ENCODE measurements at places on chromosomes 4 and X.

- no peak for DNase-seq
Measured at GRCh38 chr4:102684610-102685052, 76.1 kb downstream of the MANBA start.

- no peak for DNase-seq
Measured at GRCh38 chr4:101205916-101206315, 141.4 kb downstream of the PPP3CA start.

DNA sequence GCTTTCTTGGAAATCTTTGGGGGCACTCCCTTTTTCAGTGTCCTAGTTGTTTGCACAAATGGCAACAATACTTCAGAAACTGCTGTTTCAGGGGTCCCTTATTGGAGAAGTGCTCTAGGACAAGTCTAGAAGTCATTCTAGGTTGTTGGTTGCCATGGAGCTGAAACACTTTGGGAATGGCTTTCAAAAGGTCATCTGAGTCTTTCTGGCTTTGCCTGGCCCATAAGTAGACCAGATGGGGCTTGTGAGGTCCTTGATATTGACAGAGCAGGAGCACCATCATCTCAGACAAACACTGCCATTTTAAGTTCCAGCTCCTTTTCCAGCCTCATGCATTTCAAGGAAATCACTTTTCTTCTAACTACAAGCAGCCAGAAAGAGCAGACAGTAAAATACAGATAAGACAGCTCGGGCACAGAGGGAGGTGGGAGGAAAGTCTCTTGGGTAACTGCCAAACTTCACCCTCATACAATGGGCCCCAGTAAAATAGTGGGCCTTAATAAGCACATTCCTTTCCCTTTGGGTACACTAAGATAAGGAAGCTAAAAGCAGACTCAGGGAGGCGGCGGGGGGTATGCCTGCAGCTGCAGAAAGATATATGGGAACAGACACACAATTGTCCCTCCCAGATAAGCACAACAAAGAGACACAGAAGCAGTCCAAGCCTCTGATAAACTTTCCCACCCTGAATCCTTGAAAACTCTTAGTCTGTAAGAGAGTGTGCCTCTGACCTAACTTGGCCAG lies 8.5 kb upstream of the NXF3 start:
- no peak for DNase-seq

GRCh38 chr4:2277956-2278355 lies 16.0 kb upstream of the MXD4 start:
- no peak for DNase-seq
